ENCODE measurements at places on chromosomes 3 and 15.

DNA sequence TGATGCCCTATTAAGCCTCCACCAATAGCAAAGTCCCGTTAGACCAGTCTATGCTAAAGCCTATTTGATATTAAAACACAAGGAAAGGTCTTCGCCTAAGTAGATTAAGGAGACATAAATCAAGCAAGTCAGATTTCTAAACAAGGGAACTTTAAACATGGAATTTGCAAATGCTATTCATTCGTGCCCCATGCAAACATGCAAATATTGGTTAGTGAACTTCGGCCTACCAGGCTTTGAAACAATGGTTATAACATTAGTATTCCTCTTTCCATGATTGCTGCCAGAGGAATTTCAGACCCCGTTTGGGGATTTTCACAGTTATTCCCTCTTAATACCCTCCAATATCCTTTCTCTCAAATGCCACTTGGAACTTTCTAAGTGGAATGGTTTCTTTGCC is 36.9 kb upstream of the ZNF280D start:
- DNase-seq: no peak

DNA sequence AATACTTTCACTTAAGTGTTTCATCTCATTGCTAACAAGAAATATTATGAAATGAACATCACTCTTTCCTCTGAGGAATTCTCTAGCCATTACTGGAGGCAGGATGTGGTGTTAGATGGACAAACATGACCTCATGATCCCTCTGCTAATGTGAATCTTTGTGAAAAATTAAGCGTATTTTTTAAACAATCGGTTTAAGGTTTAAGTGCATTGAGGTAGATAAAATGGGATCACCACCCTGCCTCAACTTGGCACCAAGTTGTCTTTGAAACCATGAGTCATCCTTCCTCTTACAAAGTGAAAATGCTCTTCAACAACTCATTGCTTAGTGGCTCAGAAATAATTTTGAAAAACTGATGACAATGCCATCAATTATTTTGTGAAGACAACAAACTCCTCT is 76.0 kb upstream of the DCBLD2 start:
- no peak for DNase-seq

DNA sequence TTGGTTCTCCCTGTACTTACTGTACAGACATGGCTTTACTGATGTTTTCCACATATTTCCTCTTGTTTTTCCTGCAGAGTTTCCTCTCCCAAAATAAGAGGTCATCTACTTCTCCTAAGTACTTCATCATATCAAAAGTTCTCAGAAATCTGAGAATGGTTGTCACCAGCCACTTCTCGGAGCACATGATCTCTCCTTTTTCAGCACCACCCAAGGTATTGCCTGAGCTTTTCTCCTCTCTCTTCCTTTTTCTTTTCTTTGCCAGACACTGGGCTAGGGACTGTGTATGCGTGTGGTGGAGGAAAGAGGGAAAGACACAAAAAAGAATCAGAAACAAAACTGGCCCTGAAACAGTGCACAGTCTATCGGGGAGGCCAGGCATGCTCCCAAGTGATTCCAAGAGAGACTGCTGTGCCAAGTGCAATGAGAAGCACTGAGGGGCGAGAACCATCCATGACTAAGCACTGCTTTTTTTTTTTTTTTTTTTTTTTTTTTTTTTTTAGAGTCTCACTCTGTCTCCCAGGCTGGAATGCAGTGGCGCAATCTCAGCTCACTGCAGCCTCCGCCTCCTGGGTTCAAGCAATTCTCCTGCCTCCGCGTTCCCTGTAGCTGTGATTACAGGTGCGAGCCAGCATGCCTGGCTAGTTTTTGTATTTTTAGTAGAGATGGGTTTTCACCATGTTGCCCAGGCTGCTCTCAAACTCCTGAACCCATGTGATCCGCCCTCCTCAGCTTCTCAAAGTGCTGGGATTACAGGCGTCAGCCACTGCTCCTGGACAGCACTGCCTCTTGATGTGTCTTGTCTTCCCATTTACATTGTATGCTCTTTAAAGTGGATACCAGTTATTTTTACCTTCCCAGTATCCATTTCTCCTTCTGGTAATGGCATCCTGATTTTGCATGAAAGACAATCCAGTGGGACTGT is 194.0 kb upstream of the FEZF2 start:
- DNase-seq: no peak

GRCh38 chr3:195139876-195140240 is 131.1 kb downstream of the XXYLT1 start:
- DNase-seq: no peak

- DNase-seq: no peak
Measured at GRCh38 chr3:4883011-4883410, 96.2 kb upstream of the BHLHE40 start.

DNA sequence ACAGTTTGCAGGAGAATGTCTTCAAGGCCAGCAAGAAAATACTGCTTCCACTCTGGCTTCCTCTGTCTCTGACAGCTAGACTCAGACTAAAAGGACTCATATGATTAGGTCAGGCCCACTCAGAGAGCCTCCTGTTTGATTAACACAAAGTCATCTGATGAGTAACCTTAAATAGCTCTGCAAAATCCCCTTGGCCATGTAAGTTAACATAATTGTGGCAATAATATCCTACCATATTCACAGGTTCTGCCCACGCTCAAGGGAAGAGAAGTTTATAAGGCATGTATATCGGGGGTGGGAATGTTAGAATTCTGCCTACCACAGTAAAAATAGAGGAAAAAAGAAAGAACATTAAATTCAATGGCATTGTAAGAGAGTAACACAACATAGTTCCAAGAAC is 20.6 kb upstream of the HHATL start:
- no peak for DNase-seq

GRCh38 chr3:24311881-24312280 is 182.8 kb downstream of the THRB start:
- no peak for DNase-seq

DNA sequence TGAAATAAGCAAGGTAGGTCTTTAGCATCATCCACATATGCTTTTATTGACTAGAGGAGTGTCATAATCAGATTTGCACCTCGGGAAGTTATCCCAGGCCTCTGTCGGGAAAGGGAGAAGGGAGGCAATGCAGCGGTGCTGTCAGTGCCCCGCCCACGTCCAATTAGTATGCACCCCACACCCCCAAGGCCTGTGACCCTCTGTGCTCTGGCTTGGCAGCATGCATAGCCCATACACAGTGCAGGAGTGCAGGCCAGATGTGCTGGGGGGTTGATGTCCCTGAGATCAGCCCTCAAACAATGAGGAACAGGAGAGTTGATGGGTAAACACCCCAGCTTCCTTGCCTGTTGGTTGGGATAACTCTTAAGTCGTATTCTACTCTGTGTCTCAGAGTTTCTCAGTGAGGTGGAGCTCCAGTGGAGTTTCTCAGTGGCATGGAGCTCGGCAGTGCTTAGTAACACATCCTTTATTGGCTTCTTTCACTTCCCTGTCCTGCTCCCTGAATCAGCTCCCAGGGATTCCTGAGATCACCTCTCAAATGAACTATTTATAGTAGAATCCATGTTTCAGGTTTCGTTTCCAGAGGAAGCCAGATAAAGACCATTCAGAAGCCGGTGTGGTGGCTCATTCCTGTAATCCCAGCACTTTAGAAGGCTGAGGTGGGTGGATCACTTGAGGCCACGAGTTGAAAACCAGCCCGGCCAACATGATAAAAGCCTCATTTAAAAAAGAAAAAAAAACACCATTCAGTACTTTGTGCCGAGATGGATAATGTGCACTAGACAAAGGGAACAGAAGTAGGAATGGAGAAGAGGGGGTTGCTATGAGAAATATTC is 26.7 kb upstream of the NDUFB4 start:
- no peak for DNase-seq

DNA sequence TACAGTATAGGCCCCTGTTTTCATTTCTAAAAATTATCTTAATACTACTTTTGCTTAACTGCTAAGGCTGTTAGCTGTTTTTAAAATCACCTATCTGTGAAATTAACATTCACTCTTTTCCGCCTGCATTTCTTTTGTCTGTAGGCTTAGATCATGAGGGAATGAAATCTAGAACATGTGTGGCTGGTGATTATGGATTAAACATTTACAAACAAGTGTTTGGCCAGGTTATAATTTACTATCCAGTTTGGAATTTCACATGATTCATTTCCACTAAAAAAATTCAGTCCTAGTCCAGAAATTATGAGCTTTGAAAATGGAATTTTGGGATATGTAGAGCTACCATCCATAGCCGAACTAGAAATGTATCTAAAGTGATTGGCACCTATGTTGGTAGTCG is 39.1 kb downstream of the GOLM2 start:
- DNase-seq: no peak
